Right hindlimb (tissue), 1 donor: ENCODE measurements at places on chromosomes 13 and 19.

GRCh38 chr13:67630640-67631039, 400.5 kb upstream of the PCDH9 start:
- no peak for DNase-seq

DNA sequence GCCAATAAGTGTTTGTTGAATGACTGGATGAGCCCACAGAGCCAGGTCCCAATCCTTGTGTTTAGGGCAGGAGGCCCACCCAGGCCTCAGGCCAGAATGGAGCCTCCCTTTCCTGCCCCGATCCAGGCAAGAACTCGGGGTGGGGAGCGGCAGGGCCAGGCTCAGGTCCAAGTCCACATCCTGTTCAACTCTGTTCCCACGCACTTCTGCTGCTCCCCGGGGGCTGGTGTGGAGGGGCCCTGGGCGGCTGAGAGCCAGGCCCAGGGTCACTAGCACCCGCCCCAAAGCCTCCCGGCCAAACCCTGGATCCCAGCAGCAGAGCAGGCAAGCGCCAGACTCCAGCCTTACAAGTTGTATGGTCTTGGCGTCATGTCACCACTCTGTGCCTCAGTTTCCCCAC, 8.0 kb downstream of the ANGPTL8 start:
- DNase-seq, result peak; percentile 83

GRCh38 chr19:19531951-19532805, 3.5 kb downstream of the YJEFN3 start:
- DNase-seq, result peak; percentile 83

DNA sequence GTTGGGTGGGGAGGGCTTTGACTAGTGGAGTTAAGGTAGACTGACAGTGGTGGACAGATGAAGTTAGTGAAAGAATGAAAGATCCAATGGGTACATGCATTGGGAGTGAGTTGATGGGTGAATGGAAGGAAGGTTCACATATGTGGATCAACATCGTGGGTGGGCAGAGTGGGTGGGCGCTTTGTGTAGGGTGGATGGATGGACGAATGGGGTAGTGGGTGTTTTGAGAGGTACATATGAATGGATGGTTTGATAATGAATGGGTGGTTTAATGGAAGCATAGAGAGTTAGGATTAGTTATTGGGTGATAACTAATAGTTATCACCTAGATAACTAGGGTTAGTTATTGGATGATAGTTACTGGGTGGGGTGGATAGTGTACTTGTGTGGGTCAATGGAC, 11.5 kb downstream of the ZSWIM4 start:
- DNase-seq, result no peak

- DNase-seq, result no peak
Measured at GRCh38 chr19:44904426-44904994, 1.1 kb upstream of the APOE start.

DNA sequence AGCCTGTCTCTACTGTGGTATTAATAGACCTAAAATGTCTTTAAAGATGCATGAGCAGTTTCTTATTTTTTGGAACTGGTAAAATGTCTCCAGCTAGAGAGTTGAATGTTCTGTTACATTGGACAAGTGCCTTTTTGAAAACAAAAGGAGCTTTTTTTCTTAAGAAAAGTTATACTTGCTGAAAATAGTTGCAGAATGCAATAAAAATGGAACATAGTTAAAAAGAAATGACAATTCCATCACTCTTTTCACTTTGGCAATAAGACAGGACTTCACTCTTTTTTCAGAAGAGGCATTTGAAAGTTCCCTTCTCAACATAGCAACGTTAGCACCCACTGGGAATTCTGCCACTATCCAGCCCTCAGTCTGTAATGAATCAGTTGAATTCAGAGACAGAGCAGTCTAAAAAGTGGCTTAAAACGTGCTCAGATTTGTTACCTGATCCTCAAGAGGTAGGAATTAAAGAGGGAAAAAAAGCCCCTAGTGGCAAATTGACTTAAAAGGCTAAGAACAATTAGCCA, 10.1 kb downstream of the RGCC start:
- DNase-seq, result no peak

- no peak for DNase-seq
Measured at GRCh38 chr13:92158346-92158745, 759.9 kb downstream of the GPC5 start.

- no peak for DNase-seq
Measured at GRCh38 chr13:41032691-41033376, 13.7 kb upstream of the ELF1 start.

GRCh38 chr19:16419669-16420335, 52.0 kb downstream of the EPS15L1 start:
- DNase-seq, result no peak

DNA sequence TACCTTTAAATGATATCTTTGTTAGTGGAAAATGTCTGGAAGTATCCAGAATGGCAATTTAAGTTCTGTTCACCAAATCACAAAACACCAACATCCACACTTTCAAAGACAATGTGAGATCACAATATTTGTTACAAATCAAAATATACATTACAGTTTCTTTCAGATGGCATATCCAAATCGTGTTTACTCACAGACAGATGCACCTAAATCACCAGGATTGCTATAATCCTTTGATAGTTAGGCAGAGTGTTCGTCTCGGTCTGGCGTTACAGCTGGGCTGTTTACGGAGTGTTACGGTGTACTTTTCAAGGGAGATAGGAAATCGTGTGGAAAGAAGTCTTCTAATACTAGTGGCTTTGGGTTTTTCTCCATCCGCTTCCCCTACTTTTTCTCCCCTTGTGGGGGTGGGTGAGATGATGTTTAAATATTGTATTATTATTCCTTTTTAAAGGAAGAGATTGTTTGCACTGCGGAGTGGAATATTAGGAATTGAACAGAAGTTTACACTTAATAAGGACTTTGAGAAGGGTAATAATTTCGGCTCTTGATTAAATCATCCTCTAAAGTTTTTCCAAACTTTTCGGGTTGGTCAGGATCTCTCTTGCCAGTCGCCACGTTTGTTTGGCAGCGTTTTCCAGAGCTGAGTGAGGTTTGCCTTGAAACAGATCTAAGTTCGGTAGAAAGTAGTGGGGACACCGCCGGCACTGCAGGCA, 1.8 kb downstream of the MAB21L1 start:
- DNase-seq, result no peak

GRCh38 chr13:102947745-102948405, 102.0 kb downstream of the ERCC5 start:
- DNase-seq, result no peak

- no peak for DNase-seq
Measured at GRCh38 chr13:29453617-29454011, 141.9 kb downstream of the SLC7A1 start.
